ENCODE measurements at places on chromosomes 6 and 20. TPM values are rescaled to one million over a fixed set of nuclear protein-coding genes. Genes with fewer than 3 reads are reported as not detected.

ELOVL5 gene
- total RNA-seq: 96.5 TPM

ORC3 gene
- 15.9 TPM for total RNA-seq

FAM229B gene
- total RNA-seq: 44.3 TPM

TNF gene
- not detected for total RNA-seq

RAET1L gene
- not detected for total RNA-seq

TFAP2D gene
- total RNA-seq: not detected

ATP9A gene
- total RNA-seq: 82.1 TPM

SLC52A3 gene
- not detected for total RNA-seq

TNXB gene
- total RNA-seq: 1.1 TPM

DSP gene
- 1.8 TPM for total RNA-seq

DPM1 gene
- total RNA-seq: 54.3 TPM

MYB gene
- 3.8 TPM for total RNA-seq

DPPA5 gene
- total RNA-seq: not detected

All from smooth muscle cell of the coronary artery (primary cell).